Neural crest cell (in vitro differentiated cells): ENCODE measurements at places on chromosomes 3 and 15.

- no peak for DNase-seq
Measured at GRCh38 chr3:147383617-147384016, 22.7 kb downstream of the ZIC4 start.

- DNase-seq = no peak
Measured at GRCh38 chr15:56950979-56951378, 32.5 kb downstream of the TCF12 start.

DNA sequence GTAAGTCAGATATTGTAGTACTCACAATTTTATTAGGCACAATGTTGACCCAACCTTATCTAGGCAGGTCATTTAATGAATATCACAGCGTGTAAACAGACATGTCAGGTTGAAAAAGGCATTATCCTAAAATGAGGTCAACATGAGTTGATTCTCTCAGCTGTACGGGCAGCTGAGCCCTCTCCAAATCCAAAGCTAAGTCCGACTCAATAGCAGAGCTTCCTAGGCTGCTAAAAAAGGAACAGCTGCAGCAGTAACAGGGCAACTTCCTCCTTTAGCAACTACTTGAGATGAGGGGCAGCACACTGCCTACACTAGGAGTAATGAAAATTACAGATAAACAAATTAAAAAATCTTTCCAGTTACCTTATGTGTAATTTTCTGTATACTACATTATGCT lies 189.2 kb downstream of the CADM2 start:
- no peak for DNase-seq

- no peak for DNase-seq
Measured at GRCh38 chr3:64152086-64152485, 73.2 kb downstream of the PRICKLE2 start.

DNA sequence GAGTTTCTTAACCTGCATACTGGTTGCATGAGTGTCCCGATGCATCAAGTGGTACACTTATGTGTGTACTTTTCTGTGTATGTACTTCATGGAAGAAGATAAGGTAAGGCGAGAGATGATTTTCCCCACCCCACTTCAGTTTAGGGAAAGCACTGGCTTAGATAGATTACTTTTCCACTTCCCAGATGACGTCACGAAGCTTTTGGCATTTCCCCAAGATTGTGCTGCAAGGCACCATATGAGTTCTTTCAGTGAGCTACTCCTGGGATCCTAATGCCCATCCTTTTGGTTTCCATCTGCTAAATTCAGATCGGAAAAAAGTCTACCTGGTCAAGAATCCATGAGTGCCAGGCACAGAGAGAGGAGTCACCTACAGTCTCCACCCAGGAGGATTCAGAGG lies 4.5 kb downstream of the IL17RB start:
- no peak for DNase-seq

DNA sequence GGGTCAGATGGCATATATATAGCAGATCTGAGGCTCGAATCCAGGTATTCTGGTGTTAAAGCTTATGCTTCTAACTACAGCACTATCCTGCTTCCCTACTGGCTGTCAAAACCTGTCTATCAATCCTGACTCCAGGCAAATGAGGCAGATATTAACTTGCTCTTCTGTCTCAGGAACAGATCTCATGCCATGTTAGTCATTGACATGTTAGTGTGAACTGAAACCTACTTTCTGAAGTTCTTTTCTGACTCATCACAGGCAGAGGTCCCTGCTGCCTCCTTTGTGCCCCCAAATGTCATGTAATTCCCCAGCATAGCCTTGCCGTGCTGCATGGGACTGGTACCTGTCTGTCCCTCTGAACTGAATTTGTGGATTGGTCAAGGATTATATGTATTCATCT lies 125.0 kb upstream of the SMAD3 start:
- no peak for DNase-seq

- peak; percentile 22 for DNase-seq
Measured at GRCh38 chr3:12158387-12159226, at the start of gene TIMP4. Gene TIMP4 (minus strand): TSS chr3:12158912. CDS start chr3:12158840, 72 bp downstream.

DNA sequence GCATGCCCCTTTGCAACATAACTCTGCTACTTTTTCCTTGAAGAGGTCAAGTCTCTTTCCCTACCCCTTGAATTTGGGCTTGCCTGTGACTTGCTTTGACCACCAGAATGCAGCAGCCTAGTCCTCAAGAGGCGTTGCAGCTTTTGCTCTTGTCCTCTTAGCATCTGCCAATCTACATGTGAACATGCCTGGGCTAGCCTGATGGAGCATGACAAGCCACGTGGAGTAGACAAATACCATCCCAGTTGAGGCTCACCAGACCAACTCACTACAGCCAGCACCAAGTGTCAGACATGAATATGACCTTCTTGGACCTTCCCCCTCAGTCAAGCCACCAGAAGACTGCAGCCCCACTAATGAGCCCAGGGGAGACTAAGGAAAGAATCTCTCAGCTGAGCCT lies 32.9 kb downstream of the AMOTL2 start:
- DNase-seq = no peak

DNA sequence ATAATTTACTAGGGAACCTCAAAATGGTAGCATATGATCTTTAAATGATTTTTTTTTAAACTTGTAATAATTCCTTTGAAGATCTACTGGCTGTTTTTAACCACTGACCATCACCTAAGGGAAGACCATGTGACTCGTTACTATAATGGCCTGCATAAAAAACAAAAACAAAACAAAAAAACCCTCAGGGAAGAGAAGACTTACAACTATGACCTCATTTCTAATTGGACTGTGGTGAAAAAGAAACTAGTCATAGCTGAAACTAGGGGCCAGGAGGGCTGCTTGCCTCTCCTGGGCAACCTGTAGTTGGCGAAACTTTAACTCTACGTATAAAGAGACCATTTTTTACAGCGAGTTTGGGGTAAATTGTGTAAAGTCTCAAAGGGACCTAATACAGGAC lies 23.0 kb downstream of the PAQR9 start:
- no peak for DNase-seq

DNA sequence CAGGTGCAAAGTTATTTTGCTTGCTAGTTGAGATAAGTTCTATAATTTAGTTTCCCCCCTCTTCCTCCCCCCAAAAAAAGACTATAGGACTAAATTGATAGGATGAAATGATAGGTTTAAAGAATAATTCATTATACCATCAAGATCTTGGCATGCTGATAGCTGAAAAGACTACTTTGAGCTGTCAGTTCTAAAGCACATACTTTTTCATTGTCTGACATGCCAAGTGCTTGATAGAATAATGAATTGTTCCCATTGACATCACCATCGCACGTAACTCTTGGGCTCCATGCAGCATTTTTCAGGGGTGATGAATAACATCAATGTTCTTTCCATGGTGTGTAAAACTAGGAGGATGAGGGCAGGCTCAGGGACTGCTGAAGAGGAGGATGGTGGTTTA lies 32.3 kb upstream of the TAFA4 start:
- no peak for DNase-seq

GRCh38 chr3:116247605-116248004 lies 197.7 kb downstream of the LSAMP start:
- no peak for DNase-seq

DNA sequence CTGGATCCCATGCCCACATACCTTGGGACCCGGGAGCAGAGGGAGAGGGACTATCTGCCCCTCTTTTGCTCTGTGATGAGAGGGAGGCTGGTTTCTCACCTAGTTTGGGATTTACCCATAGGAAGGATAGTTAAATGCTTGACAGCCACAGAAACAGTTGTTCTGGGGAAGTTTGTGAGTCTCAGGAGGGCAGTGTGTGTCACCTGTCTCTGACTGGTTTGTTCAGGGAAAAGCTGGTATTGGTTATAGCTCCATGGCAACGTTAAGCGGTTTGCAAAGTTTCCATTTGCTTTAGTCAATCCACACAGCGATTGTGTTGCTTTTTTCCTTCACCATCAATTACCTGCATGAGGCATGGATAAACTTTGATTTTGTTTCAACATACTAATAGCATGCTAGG lies 3.7 kb upstream of the TMED3 start:
- DNase-seq = no peak

- no peak for DNase-seq
Measured at GRCh38 chr3:13574798-13575451, 26.0 kb downstream of the FBLN2 start.

GRCh38 chr15:48451736-48452135 lies 120.5 kb downstream of the DUT start:
- DNase-seq = no peak

DNA sequence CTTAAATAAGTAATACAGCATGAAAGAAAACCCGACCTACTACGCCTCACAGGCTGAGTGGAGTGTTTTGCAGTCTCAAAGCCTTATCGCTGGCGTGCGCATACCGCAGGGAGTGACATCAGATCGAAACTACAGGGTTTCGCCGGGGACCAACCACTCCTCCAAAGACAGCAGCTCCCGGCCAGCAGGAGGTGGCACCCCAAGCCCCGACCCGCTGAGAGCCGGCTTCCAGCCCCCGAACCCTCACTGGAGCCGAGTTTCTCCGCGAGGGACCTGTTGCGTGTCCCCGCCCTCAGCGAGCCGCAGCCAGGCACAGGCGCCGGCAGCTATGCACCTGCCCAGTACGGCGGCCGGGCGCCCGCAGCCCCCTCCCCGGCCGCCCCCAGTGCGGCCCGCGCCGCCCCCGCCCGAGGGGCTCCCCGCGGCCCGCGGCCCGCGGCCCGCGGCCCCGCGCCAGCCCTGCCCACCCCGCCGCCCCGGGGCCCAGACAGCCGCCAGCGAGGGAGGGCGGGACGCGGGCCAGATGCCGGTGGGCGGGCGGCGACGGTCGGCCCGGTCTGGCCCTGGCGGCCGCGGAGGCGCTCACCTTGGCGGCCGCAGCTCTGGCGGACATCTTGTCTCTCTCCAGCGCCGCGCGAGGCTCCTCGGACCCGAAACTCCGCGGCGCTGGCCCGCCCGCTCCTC lies 710 bp downstream of the TJP1 start:
- DNase-seq = peak; percentile 53

- no peak for DNase-seq
Measured at GRCh38 chr15:45184562-45185041, 3.2 kb downstream of the SHF start.

GRCh38 chr3:155519078-155519477 lies 225.6 kb upstream of the STRIT1 start:
- DNase-seq = no peak

DNA sequence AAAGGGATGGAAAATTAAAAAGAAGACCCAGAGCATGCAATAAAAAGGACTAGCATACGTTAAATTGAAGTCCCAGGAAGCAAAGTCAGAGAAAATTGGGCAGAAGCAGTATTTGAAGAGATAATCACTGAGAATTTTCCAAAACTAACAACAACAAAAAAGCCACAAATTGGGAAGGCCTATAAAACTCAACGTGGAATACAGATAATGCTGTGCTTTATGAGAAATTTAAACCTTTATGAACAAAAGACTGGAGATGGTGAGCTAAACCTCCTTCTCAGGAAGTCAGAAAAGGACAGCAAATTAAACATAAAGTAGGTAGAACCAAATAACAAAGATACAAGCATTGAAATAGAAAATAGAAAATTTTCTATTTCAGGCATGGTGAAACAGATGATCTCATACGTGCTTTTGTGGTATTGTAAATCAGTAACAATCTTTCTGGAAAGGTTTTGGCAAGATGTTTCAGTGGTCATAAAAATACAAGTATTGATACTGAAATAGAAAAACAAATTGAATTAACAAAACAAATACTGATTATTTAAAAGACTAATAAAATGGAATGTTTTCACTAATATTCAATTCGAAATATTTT lies 55.6 kb downstream of the LYSMD4 start:
- no peak for DNase-seq

DNA sequence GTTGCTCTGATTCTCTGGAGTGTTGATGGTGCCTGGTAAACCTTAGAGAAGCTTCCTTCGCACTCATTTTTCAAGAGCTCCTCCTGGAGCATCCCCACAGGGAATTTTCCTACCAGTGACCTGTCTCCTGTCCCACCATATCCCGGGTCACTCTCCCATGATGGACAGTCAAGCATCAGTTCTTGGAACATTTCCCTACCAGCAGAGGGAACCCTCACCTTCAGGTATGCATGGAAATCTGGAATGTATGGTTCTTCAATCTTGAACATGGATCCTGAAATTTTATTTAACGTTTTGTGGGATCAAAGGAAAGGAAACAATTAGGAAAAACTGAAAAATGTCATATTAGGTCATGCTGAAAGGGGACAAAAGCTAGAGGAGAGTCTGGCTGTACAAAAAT lies 153.8 kb downstream of the SPATA16 start:
- no peak for DNase-seq

- DNase-seq = no peak
Measured at GRCh38 chr3:183576487-183577107, 21.1 kb upstream of the KLHL6 start.

- DNase-seq = no peak
Measured at GRCh38 chr3:64368257-64369020, 143.2 kb upstream of the PRICKLE2 start.

DNA sequence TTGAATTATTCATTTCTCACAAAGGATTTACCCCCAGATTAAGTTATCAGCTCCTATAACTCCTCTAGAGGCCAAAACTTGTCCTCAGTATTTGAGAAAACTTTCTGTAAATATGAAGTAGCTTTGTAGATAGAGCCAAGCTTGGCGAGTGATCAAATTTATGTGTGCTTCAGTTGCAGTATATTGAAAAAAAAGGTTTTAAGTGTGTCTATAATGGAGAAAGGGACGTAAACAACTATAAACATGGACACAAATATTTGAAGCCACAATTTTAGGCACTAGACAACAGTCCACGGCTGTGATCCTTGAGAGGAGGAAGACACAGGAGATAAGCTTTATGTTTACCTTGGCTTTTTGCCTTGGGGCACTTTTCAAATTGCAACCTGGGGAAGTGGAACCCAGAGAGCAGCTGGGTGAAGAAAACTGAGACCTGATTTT lies 118.7 kb downstream of the THRB start:
- DNase-seq = no peak

GRCh38 chr15:53910236-53910849 lies 67.9 kb upstream of the UNC13C start:
- no peak for DNase-seq

DNA sequence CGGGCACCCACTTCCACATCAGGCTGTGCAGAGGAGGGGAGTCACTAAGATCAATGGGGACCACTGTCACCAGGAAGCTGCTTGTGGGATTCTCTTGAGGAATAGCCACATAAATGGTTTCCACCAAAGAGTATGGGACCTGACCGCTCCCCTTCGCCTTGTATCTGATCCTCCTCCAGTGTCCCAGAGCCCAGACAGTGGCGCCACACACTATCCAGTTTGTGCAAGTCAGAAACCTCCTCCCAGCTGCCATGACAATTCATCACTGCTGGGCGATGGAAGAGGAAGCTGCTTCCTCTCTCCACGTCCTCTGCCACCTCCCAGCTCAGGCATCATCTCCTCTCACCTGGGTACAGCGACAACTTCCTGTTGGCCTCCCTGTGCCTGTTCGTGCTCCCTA lies 147.5 kb downstream of the ALDH1A2 start:
- DNase-seq = no peak

DNA sequence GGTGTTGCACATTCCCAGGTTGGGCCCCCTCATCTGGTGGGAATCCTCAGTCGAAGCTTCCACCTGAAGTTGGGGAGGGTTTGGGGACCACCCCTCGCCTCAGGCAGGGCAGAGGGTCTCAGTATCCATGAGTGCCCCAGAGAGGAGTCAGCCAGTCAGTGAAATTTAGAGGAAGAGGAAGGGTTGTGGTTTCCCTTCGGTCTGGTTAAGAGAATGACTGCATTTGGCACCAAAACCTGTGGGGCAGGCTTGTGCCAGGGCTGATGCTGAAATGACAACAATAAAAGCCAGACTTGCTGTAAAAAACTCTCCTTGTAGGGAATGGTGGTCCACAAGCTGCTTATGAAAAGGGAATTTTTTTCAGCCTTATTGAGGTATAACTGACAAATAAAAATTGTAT lies 22.6 kb downstream of the LMCD1 start:
- no peak for DNase-seq
